Spleen (tissue), 13 donors: ENCODE measurements at places on chromosomes 3 and 15. TPM values are rescaled to one million over a fixed set of nuclear protein-coding genes. Genes with fewer than 3 reads are reported as not detected.

Gene XPC
- total RNA-seq = 52.0 TPM

DNA sequence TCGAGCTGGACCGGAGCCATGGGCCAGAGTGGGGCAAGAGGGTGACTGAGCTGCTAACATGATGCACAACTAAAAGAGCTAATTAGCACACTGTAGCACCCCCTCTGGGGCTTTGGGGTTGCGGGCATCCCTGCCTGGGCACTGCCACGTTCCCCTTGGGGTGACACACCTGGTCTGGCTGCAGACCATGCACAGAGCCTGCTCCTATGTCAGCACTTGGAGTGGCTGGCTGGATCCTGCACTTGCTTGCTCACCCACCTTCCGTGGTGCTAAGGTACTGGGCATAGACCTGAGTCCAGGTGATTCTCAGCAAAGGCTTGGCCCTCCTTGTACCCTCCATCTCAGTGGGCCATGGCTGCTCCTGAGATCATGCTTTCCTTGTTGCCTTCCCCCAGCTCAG is 12.8 kb upstream of the SPTBN5 start:
- no peaks in the 10 kb centered on the region for H3K4me1 ChIP-seq
- no peak overlapping the region for H3K4me3 ChIP-seq
- peak overlapping the region; percentile 29 for H3K27ac ChIP-seq
- peaks cover 27% of the 10 kb centered on the region for H3K36me3 ChIP-seq
- no peak for DNase-seq

- H3K27ac ChIP-seq = no peak overlapping the region
- no peaks in the 10 kb centered on the region for H3K27me3 ChIP-seq
- no peaks in the 10 kb centered on the region for H3K36me3 ChIP-seq
- H3K4me3 ChIP-seq = no peak overlapping the region
- H3K4me1 ChIP-seq = peaks cover 17% of the 10 kb centered on the region
Observed at GRCh38 chr3:113546414-113546893, 14.1 kb downstream of the SIDT1 start.

GRCh38 chr3:7874116-7874515 is 627.5 kb upstream of the LMCD1 start:
- H3K27ac ChIP-seq = no peak overlapping the region
- H3K27me3 ChIP-seq = no peaks in the 10 kb centered on the region
- peaks cover 8% of the 10 kb centered on the region for H3K4me1 ChIP-seq
- H3K36me3 ChIP-seq = no peaks in the 10 kb centered on the region
- no peak for DNase-seq
- no peak overlapping the region for H3K4me3 ChIP-seq

DNA sequence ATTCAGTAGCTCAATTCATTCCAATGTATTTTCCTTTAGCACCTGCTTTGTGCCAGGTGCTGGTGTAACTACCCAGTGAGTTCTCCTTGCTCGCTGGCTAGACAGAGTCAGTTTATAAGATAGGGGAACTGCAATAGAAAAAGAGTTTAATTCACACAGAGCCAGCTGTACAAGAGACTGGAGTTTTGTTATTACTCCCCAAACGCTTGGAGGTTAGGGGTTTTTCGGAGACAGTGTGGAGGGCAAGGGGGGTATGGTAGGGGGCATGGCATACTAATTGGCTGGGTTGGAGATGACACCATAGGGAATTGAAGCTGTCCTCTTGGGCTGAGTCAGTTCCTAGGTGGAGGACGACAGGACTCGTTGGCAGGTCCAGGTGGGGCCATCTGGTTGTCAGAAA is 5.4 kb upstream of the CFAP91 start:
- DNase-seq = no peak
- H3K27ac ChIP-seq = no peak overlapping the region
- H3K4me1 ChIP-seq = peaks cover 27% of the 10 kb centered on the region
- H3K27me3 ChIP-seq = no peaks in the 10 kb centered on the region
- H3K4me3 ChIP-seq = no peak overlapping the region
- no peaks in the 10 kb centered on the region for H3K36me3 ChIP-seq

- H3K36me3 ChIP-seq = peaks cover 31% of the 10 kb centered on the region
- H3K4me3 ChIP-seq = no peak overlapping the region
- H3K27me3 ChIP-seq = no peaks in the 10 kb centered on the region
- H3K27ac ChIP-seq = no peak overlapping the region
- no peak for DNase-seq
- H3K4me1 ChIP-seq = no peaks in the 10 kb centered on the region
Observed at GRCh38 chr15:28128031-28128430, 28.9 kb upstream of the OCA2 start.

Gene HGD
- 0.95 TPM for total RNA-seq

Gene PLAAT1
- total RNA-seq = not detected

GRCh38 chr15:51750792-51751696 is at the start of gene TMOD2:
TSS of gene TMOD2 (plus strand) at chr15:51751597. CDS start at chr15:51766442, 14,845 bp downstream.
- H3K36me3 ChIP-seq = no peaks in the 10 kb centered on the region
- no peaks in the 10 kb centered on the region for H3K27me3 ChIP-seq
- H3K27ac ChIP-seq = peak within 1 kb of the TSS; percentile 81
- peaks cover 15% of the 10 kb centered on the region for H3K4me1 ChIP-seq

DNA sequence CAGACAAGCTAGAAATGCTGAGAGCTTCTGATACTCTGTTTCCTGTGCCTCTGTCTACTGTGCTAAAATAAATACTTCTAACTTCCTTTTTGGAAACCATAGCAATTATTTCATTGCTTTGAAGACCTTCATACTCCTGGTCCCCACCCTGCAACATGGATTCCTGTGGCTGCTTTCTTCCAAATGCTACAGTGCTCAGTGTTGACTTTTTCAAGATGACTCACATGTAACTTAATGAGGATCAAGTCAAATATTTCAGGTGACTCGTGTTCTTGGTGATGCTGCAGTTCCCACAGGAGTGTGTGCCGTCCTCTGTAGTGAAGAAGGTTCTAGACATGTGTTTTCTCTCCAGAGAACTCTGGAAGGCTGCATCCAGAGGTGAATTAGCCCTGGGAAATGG is 288.6 kb downstream of the CLSTN2 start:
- H3K36me3 ChIP-seq = no peaks in the 10 kb centered on the region
- H3K4me1 ChIP-seq = no peaks in the 10 kb centered on the region

- DNase-seq = no peak
- no peaks in the 10 kb centered on the region for H3K4me1 ChIP-seq
- no peaks in the 10 kb centered on the region for H3K27me3 ChIP-seq
- no peaks in the 10 kb centered on the region for H3K36me3 ChIP-seq
- H3K4me3 ChIP-seq = no peak overlapping the region
Observed at GRCh38 chr3:16632395-16632794, 27.2 kb upstream of the DAZL start.

Gene GPR171
- 14.3 TPM for total RNA-seq

DNA sequence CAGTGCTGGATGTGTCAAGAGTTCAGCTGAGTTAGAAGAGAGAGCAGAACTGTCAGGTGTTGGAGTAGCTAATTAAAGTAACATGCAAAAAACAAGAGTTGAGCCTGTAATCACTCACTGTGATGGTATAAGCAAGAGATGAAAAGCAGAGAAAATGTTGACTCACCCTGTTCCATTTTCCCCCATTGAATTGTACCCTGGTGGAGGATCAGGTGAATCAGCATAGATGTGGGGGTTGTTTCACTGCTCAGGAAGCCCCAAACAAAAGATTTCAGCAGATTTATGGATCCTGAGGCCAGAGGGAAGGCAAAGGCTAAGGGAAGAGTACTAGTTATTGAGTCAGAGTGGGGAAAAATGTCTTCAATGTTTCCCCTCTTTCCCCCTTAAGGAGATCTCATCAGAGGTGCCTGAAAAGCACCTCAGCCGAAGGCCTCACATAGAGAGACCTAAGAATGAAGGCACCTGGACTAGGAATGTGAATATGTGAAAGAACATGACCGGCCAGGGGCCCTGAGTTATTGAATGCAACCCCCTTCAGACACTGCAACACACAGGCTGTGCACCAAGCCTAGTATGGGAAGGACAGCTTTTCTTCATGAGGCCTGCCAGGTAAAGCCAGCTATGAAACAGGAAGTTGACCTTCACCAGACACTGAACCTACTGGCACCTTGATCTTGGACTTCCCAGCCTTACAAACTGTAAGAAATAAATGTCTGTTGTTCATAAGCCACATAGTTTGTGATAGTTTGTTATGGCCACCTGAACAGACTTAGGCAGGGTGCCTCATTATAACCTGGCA is 90.1 kb downstream of the TMCO5A start:
- no peak overlapping the region for H3K4me3 ChIP-seq
- H3K27me3 ChIP-seq = no peaks in the 10 kb centered on the region
- H3K4me1 ChIP-seq = no peaks in the 10 kb centered on the region

DNA sequence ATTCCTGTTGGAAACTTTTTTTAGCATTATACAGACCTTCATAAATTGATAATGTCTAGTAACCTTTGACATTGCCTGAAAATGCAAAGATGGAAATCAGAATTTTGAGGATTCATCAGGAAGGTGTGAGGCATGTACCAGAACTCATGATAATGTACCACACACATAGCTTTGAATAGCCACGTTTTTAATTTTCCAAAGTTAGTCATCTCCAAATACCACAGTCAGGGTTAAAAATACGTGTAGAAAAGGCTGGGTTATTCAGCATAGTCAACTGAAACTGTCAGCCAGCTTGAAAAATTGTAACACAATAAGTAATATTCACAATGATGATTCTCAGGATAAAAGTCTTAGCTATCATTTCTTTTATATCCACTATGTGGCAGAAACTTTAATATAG is 102.0 kb upstream of the THRB start:
- H3K4me3 ChIP-seq = no peak overlapping the region
- H3K4me1 ChIP-seq = no peaks in the 10 kb centered on the region
- no peaks in the 10 kb centered on the region for H3K36me3 ChIP-seq
- no peak overlapping the region for H3K27ac ChIP-seq
- no peak for DNase-seq
- no peaks in the 10 kb centered on the region for H3K27me3 ChIP-seq
